ENCODE measurements at places on chromosomes 7 and 10. TPM values are rescaled to one million over a fixed set of nuclear protein-coding genes. Genes with fewer than 3 reads are reported as not detected.

- no peak for DNase-seq
Observed at GRCh38 chr7:122532406-122533269, 166.3 kb downstream of the RNF133 start.

GRCh38 chr7:3984456-3984855, 683.4 kb downstream of the SDK1 start:
- DNase-seq, result no peak

The INSYN2A gene
- 0.17 TPM for total RNA-seq

- DNase-seq, result no peak
Observed at GRCh38 chr10:125003146-125003900, 61.4 kb downstream of the ZRANB1 start.

DNA sequence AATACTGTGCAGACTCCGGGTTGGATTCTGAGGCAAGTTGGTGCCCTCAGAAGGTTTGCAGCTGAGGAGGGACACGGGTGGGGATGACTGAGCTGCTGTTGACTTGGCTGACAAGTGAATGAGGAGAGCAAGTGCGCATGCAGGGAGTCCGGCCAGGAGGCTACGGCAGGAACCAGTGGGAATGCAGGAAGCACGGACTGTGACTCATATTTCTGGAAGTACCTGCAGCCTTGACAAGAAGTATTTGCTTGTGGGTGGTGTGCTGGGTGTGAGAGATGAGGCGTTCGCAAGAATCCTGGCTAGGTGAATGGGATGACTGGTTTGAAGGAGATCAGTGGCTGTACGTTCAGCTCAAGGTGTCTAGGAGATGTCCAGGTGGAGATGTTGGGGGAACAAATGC, 30.8 kb upstream of the FXYD4 start:
- no peak for DNase-seq

- no peak for DNase-seq
Observed at GRCh38 chr7:17239683-17240521, 58.5 kb upstream of the AHR start.

The PRKG1 gene
- total RNA-seq, result 0.81 TPM

The PLPP4 gene
- not detected for total RNA-seq

GRCh38 chr7:51150193-51150592, 166.4 kb downstream of the COBL start:
- DNase-seq, result no peak

The CYP2C19 gene
- total RNA-seq, result not detected

DNA sequence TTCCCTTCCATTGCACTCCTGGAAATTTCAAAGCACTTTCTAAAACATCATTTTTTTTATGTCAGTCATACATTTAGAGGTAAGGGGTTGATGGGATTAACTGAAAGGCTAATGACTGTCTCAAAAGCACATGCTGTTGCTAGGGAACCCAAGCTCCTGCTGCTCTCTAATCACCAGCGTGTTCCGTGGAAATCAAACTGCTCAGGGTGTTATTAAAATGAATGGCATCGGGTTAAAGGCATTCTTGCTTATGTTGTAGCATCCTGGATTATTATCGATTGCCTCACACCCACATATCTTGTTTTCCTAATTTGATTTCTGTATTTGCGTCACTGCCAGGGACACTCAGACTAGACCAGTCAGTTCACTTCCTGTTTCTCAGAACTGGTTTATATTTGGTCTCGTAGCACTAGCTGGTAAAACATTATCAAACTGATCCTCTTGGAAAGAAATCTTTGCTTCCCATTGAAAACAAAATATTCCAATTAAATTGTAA, 216.5 kb upstream of the MKLN1 start:
- DNase-seq, result peak; percentile 87

The LRGUK gene
- total RNA-seq, result 0.15 TPM

DNA sequence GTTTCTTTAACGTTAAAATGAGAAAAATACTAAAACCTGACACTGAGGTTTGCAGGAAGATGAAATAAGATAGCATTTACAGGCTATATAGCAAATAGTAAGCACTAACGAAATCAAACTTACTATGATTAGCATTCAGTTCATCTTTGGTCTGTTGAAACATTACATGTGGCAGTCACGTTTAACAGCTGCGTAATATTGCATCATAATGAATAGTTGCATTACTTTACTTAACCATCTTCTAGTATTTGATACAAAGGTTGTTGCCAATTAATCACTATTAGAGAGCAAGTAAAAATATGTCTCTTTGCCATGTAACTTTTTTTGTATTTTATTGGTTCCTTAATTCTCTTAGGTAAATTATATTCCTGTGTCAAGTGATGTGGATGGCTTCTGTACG, 131.8 kb upstream of the GHITM start:
- no peak for DNase-seq

Data from NCI-H460 (cell line).